ENCODE measurements at places on chromosomes 7 and 10.

DNA sequence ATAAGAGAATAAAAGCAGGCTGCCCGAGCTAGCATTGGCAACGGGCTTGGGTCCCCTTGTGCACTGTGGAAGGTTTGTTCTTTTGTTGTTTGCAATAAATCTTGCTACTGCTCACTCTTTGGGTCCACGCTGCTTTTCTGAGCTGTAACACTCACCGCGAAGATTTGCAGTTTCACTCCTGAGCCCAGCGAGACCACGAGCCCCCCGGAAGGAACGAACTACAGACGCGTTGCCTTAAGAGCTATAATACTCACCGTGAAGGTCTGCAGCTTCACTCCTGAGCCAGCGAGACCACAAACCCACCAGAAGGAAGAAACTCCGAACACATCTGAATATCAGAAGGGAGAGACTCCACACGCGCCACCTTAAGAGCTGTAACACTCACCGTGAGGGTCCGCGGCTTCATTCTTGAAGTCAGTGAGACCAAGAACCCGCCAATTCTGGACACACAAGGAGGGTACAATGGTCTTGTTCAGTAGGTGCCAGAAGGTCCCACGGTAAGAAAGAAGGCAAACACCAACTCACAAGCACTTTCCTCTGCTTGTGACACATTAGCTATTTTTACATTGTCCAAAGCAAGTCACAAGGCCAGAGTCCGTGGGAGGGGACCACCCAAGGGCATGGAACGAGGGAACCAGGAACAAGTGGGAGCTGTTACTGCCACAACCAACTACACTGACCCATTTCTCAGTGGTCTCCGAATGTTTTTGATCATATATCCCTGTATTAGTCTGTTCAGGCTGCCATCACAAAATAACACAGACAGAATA is 29.2 kb upstream of the CACUL1 start:
- DNase-seq: peak; percentile 30

GRCh38 chr10:126795318-126795717 is 109.9 kb upstream of the DOCK1 start:
- no peak for DNase-seq

GRCh38 chr7:137081321-137082093 is 213.1 kb downstream of the CHRM2 start:
- peak; percentile 72 for DNase-seq

GRCh38 chr7:39620486-39620885 is 2.9 kb upstream of the RALA start:
- no peak for DNase-seq

GRCh38 chr7:149199234-149199995 is 4.1 kb downstream of the ZNF282 start:
- DNase-seq: no peak

DNA sequence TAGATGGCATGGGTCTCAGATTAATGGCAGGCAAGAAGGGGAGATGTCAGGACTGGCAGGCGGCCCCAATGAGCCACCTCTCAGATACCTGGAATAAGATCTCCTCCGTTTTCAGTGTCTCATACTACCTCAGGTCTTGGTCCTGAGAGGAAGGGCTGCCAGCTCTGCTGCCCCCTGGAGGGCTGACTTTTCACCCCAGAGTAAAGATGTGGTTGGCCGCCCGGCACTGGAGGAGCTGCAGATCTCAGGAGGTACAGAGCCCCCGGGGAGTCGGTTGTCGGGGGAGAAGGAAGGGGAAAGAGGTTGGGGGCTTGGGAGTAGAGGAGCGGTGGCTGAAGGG is 642 bp upstream of the COL13A1 start:
- DNase-seq: peak; percentile 57

- no peak for DNase-seq
Observed at GRCh38 chr10:124318811-124319210, 99.9 kb downstream of the OAT start.

DNA sequence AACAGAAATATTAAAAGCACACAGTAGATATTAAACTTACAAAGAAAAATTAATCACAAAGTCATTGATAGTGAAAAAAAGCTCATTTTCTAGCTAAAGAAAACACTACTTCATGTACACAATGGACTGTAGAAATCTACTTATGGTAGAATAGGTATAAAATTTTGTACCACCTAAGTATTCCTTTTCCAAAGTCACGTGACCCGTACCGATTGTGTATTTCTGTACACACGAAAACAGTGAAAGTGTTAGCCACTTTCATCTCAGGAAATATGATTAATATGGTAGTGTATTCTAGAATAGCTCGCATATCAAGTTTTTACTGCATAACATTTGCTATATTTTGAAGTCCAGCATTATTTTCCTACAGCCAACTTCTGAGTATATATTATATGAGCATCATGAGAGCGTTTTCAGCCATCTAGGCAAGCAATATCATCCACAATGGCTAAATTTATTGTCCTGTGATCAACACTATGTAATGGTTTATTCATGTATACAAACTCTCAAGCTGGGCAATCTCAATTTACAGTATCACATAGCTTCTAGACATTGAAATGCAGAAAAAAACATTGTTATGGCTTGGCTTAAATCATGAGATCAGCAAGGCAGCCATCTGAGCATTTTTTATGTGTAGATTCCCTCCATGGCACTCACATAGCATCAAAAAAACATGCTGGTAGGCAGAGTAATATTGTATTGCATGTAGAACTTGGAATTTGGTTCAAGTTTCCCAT is 114.7 kb downstream of the CD36 start:
- DNase-seq: no peak

GRCh38 chr10:118204292-118204943 is 137.7 kb downstream of the FAM204A start:
- DNase-seq: no peak

GRCh38 chr7:82443547-82444219 is at the start of gene CACNA2D1:
CACNA2D1 (minus strand) TSS chr7:82443777.
- DNase-seq: peak; percentile 93

- DNase-seq: no peak
Observed at GRCh38 chr10:101595591-101596433, 7.7 kb downstream of the DPCD start.

GRCh38 chr10:96292971-96293920 is 11.0 kb upstream of the DNTT start:
- no peak for DNase-seq

- DNase-seq: no peak
Observed at GRCh38 chr10:14801723-14802122, 27.0 kb upstream of the FAM107B start.

DNA sequence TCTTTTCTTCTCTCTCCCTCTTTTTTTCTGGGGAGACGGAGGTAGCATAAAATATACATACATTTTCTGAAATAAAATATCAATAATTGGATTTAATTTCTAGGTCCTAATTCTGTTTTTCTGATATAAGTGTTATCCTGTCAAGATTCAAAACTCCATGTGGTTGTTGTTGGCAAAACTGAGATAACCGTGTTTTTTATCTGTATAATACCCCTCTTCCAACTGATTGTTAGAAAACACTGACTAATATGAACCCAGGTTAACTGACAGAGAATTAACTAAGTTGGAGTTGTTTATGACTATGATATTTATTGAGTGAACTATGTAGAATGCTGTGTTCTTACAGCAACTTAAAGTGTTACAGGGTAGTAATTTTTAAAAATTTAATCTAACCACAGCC is 236.5 kb upstream of the KAT6B start:
- DNase-seq: no peak

GRCh38 chr10:86023336-86023735 is 343.3 kb downstream of the GRID1 start:
- DNase-seq: no peak

GRCh38 chr7:152866791-152867501 is 107.4 kb downstream of the ACTR3B start:
- DNase-seq: no peak

- DNase-seq: no peak
Observed at GRCh38 chr10:49311555-49312236, 12.7 kb downstream of the C10orf71 start.
